ENCODE measurements at places on chromosomes 7 and 10. TPM values are rescaled to one million over a fixed set of nuclear protein-coding genes. Genes with fewer than 3 reads are reported as not detected.

DNA sequence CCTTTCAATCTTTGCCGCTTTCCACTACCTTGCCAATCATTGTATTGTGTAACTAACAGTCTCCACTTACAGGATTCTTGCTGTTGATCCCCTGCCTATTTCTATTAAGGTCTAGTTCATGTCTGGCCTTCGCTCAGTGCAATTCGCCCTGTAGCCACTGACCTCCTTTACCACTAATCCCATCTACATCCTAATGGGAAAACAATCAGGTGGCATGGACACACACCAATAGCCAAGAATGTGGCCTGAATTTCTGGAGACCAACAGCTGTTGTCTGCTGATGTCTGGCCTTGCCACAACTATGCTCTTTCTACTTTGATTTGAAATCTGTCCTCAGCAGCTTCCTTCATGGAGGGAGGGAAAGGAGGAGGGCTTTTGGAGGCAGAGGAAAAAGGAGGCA is 546.2 kb downstream of the SORCS3 start:
- H3K36me3 ChIP-seq = no peaks in the 10 kb centered on the region
- no peak overlapping the region for H3K4me3 ChIP-seq
- no peak overlapping the region for H3K27ac ChIP-seq
- no peaks in the 10 kb centered on the region for H3K4me1 ChIP-seq

- no peaks in the 10 kb centered on the region for H3K36me3 ChIP-seq
- no peak for DNase-seq
- peaks cover 17% of the 10 kb centered on the region for H3K27me3 ChIP-seq
- no peaks in the 10 kb centered on the region for H3K4me1 ChIP-seq
- H3K27ac ChIP-seq = no peak overlapping the region
These were observed 30.6 kb downstream of the TARP start for GRCh38 chr7:38242814-38243213.

GRCh38 chr10:120646159-120646732 is 189.2 kb downstream of the PLPP4 start:
- H3K27ac ChIP-seq = no peak overlapping the region
- H3K36me3 ChIP-seq = no peaks in the 10 kb centered on the region
- H3K27me3 ChIP-seq = peaks cover 46% of the 10 kb centered on the region
- no peaks in the 10 kb centered on the region for H3K4me1 ChIP-seq
- no peak for DNase-seq
- H3K4me3 ChIP-seq = no peak overlapping the region

SFXN2 gene
- total RNA-seq = 22.9 TPM

PIK3AP1 gene
- 7.1 TPM for total RNA-seq

ZDHHC4 gene
- 59.3 TPM for total RNA-seq

Measured in HCT116 (cell line).